Esophagus mucosa (tissue), 1 donor: ENCODE measurements at places on chromosomes 5 and 9. TPM values are rescaled to one million over a fixed set of nuclear protein-coding genes. Genes with fewer than 3 reads are reported as not detected.

- ATAC-seq, result no peak
Measured at GRCh38 chr9:69141851-69142250, 32.2 kb upstream of the TJP2 start.

- ATAC-seq, result no peak
Measured at GRCh38 chr5:51986733-51987132, 603.5 kb downstream of the ISL1 start.

- ATAC-seq, result no peak
Measured at GRCh38 chr5:163567811-163568210, 62.4 kb downstream of the MAT2B start.

- ATAC-seq, result peak; percentile 67
Measured at GRCh38 chr5:60829490-60830266, 14.4 kb downstream of the ELOVL7 start.

GRCh38 chr5:125487231-125487630 is 740.8 kb upstream of the ZNF608 start:
- ATAC-seq, result no peak

- ATAC-seq, result no peak
Measured at GRCh38 chr9:33116860-33117259, 40.4 kb upstream of the SMU1 start.

- ATAC-seq, result no peak
Measured at GRCh38 chr5:14557203-14557770, 24.3 kb upstream of the OTULINL start.

- ATAC-seq, result peak; percentile 76
Measured at GRCh38 chr9:130451509-130452388, 7.0 kb downstream of the ASS1 start.

- no peak for ATAC-seq
Measured at GRCh38 chr5:16271851-16272250, 92.3 kb upstream of the MARCHF11 start.

Gene SUSD1
- total RNA-seq, result 4.9 TPM

- peak; percentile 83 for ATAC-seq
Measured at GRCh38 chr9:137254624-137255447, at the start of gene NELFB. NELFB (plus strand) TSS chr9:137255327.

Gene MAMDC2
- 1.3 TPM for total RNA-seq

Gene CER1
- not detected for total RNA-seq

Gene TYRP1
- total RNA-seq, result not detected

Gene TRIP13
- 12.5 TPM for total RNA-seq

DNA sequence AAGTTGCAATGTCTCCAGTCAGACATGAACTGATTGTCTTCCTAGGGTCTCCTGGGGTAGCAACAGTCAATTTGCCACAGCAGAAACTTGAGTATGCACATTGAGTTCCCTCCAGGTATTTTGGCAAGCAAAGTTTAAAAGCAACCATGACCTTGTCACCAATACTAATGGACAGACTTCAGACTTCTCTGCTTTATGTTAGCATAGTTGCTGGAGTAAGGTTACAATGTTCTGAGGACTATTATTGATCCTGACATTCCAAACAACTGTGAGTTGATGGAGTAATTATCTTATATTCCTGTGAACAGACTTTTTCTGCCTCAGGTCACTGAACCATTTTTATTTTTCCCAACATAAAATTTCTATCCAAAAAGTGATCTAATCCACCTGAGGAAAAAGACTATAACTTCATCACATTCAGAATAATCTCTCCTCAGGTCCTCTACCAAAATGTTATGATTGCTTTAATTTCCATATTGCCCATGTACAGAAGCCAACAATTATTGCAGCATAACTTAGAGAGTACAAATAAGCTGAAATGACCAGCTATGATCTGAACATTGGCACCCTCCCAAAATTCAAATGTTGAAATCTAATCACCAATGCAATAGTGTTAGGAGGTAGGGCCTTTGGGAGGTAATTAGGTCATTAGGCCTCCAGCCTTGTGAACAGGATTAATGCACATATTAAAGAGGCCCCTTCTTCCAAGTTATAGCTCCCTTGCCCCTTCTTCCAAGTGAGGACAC is 228.3 kb downstream of the PDE4D start:
- ATAC-seq, result peak; percentile 13

DNA sequence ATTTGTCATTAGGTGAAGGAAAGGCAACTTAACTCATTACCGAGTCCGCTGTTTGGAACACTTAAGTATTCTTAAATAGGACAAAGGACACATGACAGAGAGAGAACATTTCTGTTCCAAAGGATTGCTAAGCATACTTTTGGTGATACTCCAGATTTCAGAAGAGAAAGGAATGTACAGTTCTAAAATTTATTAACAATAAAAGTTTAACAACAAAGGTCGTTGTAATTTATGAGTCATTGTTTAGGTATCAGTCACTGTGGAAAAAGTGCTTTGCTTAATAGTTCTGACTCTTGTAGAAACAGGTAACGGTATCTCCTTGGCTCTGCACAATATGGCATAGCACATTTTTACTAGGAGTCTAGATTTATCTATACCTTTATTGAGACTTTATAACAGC is 36.3 kb upstream of the PAM start:
- ATAC-seq, result no peak

GRCh38 chr5:62720031-62720441 is 141.4 kb downstream of the LRRC70 start:
- ATAC-seq, result peak; percentile 97

DNA sequence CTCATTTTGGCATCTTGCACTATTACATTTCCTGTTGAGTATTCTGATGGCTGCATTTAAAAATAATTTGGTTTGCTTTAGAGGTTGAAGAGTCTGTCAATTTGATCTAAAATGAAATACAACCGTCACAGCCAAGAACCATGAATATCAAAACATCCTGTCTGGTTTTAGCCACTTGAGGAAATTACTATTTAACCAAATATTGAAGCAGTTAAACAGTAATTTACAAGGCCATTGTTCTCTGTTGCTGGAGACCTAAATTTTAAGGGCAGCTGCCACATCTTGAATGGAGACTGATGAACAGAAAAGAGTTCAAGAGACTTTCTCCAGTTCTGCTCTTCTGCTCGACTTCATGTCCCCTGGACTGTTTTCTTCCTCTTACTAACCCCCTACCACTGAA is 549.4 kb downstream of the LRRC70 start:
- no peak for ATAC-seq

DNA sequence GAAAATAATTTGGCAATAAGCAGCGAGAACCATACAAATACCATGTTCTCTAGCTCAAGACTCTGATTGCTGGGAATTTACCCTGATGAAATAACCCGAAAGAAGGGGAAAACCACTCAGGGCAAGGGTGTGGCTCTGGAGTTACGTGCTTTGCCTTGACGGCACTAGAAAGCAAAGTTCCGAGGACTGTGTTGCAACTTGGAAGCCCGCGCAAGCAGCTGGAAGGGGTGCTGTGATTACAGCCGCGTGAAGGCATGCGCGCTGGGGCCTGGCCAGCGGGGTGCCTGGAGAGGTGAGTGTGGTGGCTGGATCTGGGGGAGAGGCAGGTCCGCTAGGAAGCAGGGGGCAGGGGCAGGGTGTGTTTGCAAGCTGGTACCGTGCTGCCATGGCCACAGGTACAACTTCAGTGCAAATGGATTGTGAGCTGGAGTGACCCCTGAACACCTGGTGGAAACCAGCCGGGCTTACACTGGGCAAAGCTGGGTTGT is 52.6 kb upstream of the CNOT6 start:
- ATAC-seq, result peak; percentile 89

DNA sequence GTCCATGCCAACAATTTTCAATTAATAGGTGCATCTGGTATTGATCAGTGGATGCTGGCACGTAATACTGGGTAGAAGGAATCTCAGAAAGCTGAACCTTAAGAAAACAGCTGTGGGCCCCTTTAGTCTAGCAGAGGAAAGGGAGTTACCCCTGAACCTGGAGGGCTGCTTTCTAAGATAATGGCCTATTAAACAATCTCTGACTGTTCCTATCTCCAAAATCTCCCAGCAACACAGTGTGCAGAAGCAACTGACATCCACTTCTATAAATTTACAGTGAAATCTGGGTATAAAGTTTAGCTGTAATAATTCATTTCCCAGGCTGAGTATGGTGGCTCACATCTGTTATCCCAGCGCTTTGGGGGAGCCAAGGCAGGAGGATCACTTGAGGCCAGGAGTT is 198.8 kb downstream of the MAPKAP1 start:
- no peak for ATAC-seq

Gene CTXN3
- 0.24 TPM for total RNA-seq

DNA sequence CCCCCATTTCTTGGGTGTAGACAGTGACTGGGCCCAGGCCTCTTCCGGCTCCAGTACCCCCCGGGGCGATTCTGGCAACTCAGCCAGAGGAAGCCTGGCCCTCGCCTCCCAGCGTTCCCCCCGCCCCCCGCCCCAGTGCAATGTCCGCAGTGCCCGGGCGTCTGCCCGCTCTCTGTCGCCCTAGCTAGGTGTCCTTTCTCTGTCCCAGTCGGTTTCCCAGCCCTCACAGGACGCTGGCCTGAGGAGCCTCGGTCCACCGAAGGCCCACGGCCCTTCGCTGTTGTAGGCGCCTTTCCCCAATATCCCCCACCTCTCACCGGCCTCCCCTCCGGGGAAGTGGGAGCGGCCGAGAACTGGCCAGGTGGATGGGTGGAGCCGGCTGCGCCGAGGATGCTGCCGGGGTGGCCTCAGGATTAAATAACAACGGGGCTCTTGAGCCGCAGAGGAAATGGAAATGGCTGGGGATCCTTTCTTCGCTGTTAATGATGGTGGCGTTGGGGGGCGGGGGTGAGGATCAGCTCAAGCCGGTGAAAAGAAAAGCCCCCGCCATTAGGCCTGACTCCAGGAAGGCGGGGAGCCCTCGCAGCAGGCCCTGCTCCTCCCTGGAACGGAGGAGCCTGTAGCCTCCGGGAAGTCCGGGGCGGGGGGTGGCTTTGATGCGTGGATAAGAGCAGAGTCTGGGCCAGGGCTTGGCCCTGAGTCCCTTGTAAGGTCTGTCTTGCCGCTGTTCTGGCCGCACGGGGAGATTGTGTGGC is 1.1 kb upstream of the SPRY4 start:
- ATAC-seq, result no peak

Gene FGFR4
- total RNA-seq, result 2.7 TPM

Gene TMEM267
- total RNA-seq, result 8.8 TPM

GRCh38 chr9:110526426-110526825 is 53.1 kb downstream of the SVEP1 start:
- ATAC-seq, result no peak

GRCh38 chr9:72441848-72442607 is 77.0 kb upstream of the ZFAND5 start:
- ATAC-seq, result peak; percentile 81

DNA sequence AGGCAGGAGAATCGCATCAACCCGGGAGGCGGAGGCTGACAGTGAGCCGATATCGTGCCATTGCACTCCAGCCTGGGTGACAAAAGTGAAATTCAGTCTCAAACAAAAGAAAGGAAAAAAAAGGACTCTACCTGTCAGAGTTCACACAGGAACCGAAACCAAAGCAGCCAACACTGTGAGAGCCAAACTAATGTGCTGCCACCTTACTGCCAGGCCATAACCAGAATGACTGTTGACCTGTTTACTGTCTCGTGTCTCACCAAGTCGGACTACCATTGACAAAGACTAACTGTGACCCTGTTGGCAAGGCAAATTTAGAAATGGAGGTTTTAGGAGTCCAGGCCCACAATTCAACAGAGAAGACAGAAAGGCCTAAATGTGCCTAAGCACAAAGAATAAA is 112.4 kb downstream of the ANXA2R start:
- no peak for ATAC-seq

DNA sequence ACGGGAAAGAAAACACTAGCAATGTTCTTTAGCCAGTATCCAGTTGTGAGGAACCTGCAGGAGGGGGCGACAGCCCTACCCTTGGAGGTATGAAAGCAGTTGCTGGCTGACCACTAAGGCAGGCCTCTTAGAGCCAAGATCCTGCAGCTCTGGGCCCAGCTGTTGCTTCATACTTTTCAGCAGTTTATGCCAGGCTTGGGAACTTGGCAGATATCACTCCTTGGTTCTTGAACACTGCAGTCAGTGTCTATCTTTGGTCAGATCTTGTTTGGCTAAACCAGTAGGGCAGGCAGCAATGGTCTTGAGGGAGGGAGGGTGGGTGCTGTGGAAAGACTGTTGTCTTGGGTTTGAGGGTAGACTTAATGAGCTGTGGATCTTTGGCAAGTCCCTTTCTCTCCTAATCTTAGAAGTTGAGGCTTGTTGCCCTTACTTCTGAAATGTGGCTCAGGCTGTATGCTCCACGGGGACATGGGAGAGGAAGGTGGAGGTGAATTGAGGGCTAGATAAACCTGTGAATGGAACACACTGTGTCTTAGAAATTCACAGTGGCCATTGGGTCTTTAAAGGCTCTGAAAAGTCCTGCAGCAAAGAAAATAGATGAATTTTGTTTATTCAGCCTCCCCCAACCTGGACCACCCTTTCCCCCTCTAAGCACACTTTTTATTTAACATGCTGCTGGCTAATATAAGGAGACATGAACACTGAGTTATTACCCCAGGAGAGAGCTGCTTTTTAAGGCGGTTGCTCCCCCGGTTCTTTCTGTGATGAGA is 37.5 kb downstream of the ZNF618 start:
- no peak for ATAC-seq

DNA sequence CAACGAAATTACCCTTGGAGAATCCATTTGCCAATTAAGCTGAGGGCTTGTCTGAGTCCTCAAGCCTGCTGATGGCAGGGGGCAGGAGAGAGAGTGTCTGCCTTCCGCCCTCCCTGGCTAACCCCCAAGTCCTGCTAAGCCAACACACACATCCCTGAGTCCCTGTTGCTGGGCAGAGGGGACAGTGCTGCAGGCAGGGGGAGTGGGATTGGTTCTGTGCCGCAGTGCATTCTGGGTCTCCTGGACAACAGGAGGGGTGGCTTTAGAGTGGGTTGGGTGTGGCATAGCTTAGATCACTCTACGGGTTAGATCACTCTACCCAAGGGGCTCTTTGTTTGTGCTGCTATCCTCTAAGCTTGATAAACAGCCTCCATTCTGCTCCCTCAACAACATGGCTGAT is 427.7 kb downstream of the CDK5RAP2 start:
- no peak for ATAC-seq

DNA sequence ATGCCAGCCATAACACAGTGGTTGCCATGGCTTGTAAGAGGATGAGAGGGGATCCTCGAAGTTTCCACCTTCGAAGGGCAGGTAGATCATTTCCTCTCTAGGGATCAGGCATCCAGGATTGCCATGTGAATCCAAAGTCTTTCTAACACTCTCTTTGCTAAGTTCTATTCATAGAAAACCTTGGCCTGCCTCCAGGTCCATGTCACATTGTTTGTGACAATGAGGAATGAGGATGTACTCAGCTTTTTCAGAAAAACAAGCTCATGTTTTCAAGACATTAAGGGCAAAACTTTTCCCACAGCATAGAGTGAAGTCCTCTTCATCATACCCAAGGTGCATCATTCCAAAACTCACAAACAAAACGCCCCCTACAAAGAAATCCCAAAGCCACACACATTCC is 19.6 kb downstream of the ESM1 start:
- ATAC-seq, result no peak

Gene DBH
- not detected for total RNA-seq

DNA sequence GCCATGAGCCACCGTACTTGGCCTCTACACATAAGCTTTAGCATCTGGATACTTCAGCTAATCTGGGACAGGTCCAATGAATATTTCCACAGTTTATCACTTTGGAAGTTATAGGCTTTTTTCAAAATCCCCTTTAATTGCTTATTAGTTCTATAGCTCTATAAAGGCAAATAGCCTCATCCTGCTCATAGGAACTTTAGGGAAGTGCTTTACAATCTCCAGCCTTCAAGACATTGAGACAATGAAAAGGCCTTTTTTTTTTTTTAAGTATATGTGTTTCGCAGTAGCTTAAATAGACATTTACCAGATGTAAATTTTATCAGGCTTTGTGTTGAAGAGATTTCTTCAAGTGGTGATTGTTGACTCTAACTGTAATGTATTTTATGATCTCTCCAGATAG is 224.2 kb downstream of the ARL15 start:
- ATAC-seq, result no peak

Gene SLC46A2
- 0.44 TPM for total RNA-seq
